ENCODE measurements at places on chromosomes 4 and X. TPM values are rescaled to one million over a fixed set of nuclear protein-coding genes. Genes with fewer than 3 reads are reported as not detected.

The CD40LG gene
- polyA plus RNA-seq: not detected

The TMEM31 gene
- polyA plus RNA-seq: not detected

The TMEM184C gene
- 7.1 TPM for polyA plus RNA-seq

The RNF150 gene
- not detected for polyA plus RNA-seq

DNA sequence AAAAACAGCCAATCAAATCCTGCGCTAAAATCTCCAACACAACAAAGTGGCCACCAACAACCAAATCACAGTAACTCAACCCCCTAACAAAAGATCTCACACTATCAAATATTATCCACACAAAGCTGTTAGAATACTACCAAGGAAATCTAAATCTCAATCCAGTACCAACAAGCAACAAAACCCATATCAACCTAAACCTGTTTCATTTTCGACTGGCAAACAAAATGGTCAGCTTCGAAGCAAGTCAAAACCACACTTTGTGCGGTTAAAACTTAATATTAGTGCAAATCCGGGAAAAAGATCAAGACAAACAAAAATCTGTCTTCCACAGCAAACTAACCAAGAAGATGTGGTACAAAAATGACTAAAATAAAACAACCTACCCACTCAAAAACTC, 28.7 kb upstream of the MUC7 start:
- no peak for DNase-seq

The ATP6AP1 gene
- polyA plus RNA-seq: 64.2 TPM

The UNC5C gene
- polyA plus RNA-seq: not detected

All from foreskin keratinocyte (primary cell).